ENCODE measurements at places on chromosomes 2 and 18.
A peak's percentile ranks its signal among the peaks of the same experiment; 100 is the strongest.

DNA sequence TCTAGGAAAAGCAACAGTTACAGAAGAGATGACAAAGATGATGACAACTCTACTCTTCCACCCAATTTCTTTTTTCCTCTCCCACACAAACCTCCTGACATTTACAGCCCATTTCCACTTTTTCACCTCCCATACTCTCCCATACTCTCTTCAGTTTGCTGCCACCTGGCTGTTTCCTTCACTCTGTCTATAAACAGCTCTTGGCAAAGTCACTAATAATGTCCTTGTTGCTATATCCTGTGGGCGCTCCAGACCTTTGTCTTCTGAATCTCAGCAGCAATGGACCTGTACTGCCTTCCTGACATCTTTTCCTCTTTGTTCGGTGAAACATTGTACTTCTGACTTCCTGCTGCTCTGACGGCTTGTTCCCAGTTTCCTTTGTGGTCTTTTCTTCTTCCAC is 60.7 kb upstream of the CAVIN2 start:
- DNase-seq, result no peak

DNA sequence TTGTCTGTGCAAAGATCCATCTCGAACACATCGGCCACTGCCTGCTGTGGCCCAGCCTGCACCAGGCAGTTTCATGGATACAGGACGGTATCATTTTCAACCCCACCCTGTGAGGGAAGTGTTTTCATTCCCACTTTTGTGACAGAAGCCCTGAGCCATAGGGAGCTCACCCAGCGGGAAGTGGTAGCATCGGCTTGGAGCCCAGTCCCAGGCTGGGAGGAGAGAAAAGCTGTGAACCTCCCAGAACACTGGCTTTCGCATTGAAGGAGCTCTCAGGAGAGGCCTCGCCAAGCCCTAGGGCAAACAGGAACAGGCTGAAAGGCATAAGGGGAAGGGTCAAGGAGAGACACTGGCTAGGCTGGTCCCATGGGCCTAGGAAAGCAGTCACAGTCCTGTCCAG is 166.1 kb downstream of the TFCP2L1 start:
- no peak for DNase-seq

GRCh38 chr2:188979187-188980114 is 5.3 kb downstream of the COL3A1 start:
- peak; percentile 50 for DNase-seq

DNA sequence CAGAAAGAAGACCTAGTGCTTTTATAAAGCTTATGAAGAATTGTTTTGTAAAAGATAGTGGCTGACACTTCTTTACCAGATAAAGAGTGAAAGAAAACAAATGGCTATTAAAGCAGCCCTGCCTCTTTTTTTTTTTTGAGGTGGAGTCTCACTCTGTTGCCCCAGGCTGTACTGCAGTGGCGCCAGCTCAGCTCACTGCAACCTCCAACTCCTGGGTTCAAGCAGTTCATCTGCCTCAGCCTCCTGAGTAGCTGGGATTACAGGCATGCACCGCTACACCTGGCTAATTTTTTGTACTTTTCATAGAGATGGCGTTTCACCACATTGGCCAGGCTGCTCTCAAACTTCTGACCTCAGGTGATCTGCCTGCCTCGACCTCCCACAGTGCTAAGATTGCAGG is 12.9 kb downstream of the ARPC2 start:
- DNase-seq, result peak; percentile 86

- no peak for DNase-seq
Measured at GRCh38 chr2:20567159-20567925, 83.6 kb downstream of the HS1BP3 start.

DNA sequence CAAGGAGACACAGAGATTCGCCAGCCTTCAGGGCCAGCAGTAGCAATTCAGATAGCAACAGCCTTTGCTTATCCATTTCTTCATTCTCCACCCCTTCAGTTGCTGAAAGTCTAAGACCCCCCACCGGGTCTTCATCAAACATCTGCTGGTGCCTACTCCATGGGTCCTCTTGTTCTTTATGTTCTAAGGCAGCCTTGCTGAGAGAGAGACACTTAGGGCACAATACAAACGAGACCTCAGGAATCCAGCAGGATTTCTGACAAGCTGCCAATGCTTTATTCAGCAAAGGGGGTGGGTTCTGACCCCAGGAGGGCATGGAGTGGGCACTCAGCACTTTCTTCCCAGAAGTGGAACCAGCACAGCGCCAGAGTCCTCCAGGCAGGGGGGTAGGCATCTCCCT is 36.2 kb upstream of the CNGA3 start:
- DNase-seq, result no peak

- no peak for DNase-seq
Measured at GRCh38 chr2:100778637-100779450, 41.1 kb upstream of the NPAS2 start.

GRCh38 chr2:111196435-111196834 is 75.7 kb downstream of the BCL2L11 start:
- DNase-seq, result no peak

- no peak for DNase-seq
Measured at GRCh38 chr2:71799013-71799575, 345.7 kb downstream of the DYSF start.

DNA sequence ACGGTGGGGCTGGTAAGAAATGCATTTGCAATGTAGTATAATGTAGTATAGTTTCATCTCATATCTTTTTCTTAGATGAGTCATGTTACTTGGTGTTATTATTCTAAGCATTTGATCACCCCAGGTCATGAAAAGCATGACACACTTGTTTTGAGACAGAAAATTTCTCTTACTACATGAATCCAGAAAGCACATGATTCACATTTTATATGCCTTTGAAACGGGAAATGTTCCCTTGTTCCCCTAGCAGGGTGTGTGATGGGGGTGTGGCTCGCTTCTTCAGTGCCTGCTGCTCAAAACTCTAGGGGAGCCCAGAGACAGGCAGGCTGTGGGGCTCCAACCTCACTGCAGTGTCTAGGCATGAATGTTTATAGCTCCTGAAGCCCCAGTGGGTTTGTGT is 116.0 kb upstream of the RAB27B start:
- DNase-seq, result peak; percentile 85

DNA sequence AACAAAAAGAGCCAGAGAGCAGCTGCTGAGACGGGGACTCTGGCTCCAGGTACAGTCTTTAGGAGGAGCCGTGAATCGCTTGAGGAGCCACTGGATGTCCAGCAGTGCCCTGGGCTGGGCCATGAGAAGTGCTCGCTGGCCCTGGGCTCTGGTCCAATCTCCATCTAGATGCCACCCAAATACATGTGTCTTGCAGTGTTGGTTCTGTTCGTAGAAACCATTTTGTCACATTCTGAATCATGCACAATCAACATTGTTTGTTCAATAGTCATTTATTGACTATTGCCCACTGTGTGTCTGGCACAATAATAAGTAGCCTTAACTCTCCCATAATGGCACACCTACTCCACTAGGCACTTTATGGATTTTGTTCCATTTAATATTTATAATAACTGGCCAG is 26.1 kb downstream of the TYMS start:
- DNase-seq, result no peak

GRCh38 chr18:34223893-34224422 is 755 bp downstream of the NOL4 start:
- no peak for DNase-seq

DNA sequence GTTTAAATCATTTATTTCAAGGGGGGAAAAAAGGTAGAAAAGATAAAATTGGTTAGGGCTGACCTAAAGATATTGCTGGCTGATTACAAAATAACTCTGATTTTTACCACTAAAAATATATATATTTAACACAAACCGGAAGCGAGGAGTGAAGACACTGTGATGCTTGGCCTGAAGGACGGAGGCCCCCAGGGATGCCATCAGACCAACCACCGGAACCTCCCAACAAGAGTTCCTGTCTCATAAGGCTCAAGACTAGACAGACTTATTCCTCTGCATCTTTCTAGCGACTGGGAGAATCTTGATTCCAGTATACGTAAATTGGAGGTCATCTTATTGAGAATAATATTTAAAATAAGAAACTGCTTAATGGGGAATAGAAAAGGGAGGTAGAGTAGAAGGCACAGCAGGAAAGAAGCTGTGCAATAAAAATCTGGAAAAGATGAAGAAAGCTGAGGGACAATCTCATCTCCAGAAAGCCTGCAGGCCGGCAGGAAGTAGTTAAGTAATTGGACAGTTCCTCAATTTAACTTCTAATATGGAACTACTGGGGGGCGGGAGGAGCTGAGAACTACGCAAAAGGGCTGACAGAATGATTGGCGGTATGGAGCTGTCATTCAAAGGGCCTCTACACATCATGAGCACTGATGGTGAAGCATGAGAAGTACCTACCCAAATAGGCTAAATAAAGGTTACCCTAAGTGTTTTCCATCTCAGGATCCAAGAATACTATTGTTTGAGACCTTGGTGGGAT is 91.1 kb downstream of the DTNB start:
- DNase-seq, result no peak

GRCh38 chr2:144489315-144489916 is 30.5 kb downstream of the ZEB2 start:
- no peak for DNase-seq

- DNase-seq, result no peak
Measured at GRCh38 chr2:134647607-134648256, 71.1 kb downstream of the TMEM163 start.

- peak; percentile 65 for DNase-seq
Measured at GRCh38 chr18:10798727-10799550, 273.1 kb downstream of the NAPG start.

DNA sequence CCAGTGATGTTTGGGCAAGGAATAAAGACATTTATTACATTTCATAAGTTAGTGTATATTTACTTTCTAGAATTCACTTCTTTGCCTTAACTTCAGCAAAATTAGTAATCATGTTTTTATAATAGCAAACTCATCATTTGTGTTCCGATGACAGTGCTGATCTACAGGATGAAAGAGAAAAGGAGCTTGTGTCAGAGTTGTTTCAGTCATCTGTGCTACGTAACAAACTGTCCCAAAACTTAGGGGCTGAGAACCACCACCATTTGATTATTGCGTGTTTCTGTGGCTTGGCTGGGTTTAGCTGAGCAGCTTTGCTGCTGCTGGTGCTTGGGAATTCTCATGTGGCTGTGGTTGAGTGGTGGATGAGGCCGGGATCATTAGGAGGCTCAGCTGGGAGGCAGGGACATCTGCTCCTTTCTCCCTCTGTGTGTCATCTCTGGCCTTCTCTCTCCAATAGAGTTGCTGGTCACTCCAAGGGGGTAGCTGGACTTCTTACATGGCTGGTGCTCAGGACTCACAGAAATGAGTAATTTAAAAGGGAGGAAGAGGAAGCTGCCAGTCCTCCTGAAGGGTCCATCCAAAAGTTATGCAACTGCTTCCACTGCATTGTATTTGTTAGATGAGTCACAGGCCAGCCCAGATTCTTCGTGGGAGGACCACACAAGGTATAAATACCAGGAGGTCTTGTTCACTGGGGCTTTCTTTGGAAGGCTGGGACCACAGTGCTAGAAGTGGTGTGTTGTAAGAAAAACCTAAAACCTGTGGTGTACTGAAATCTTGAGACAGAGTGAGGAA is 43.4 kb upstream of the HAAO start:
- peak; percentile 93 for DNase-seq

GRCh38 chr2:147756069-147756468 is 88.8 kb upstream of the ACVR2A start:
- no peak for DNase-seq

- DNase-seq, result no peak
Measured at GRCh38 chr2:196956069-196956468, 29.6 kb upstream of the PGAP1 start.

- DNase-seq, result peak; percentile 90
Measured at GRCh38 chr18:59787998-59788790, 91.0 kb upstream of the CCBE1 start.

DNA sequence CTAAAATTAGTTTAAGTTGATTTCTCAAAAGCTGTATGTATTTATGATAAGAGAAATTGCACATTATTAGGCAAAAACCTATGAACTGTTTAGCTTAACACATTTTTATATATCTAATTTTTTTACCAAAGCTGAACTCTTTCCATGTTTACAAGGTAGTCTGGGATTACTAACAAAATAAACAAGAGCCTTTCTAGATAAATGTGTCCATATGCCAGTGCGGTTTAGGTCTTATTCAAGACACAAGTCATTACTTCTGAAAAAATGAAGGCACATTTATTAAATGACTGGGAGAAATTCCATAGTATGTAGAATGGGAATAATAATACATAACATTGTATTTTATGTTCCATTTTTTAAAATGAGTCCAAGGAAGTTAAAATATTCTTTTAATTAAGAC is 82.0 kb downstream of the DPP4 start:
- DNase-seq, result peak; percentile 50

DNA sequence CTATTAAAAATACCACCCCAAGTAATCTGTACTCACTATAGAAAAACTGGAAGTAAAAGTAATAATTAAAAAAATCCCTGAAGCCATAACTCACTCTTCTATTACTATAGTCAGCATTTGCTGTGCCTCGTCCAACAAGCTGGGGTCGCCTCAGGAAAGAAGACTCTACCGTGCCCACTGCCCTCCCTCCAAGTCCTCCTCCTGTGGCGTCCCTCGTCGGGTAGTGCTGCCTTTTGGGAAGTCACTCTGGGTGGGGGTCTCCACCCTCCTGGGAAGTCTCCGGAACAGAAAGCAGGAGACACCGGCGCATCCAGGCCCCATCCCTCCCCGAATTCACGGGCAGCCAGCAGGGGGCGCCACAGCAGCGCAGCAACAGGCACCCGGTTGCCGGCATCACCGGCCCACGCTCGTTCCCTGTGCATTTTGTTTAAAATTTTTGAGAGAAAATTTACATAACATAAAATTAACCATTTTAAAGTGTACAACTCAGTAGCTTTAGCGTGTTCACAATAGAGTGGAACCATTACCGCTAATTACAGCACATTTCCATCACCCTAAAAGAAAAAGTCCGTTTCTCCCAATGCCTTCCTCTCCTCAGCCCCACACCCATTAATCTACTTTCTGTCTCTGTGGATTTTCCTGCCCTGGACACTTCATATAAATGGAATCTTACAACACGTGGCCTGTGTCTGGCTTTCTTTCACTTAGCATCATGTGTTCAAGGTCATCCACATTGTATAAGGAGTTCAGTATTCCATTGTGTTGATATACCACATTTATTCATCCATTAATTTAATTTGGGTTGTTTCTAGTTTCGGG is 62.2 kb downstream of the ADNP2 start:
- DNase-seq, result peak; percentile 12

- DNase-seq, result no peak
Measured at GRCh38 chr18:62407660-62408059, 82.5 kb downstream of the TNFRSF11A start.

DNA sequence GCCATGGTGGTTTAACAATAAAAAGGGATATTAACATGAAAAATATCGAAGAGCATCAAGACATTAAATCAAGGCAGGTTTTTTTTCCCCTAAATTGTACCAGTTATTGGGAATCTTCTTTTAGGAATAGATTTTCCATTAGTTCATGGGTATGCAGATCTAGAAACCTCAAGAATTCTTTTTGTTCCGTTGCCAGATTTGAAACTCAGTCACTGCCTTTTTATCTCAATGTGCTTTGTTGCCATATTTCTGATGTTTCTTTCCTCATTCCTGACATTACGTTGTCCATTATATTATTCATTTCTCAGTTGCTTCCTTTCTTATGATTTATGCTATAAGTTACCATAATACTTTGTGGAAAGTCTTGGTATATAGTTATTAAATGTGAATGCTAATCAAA is 162.2 kb downstream of the CD226 start:
- peak; percentile 20 for DNase-seq

Measured in M059J (cell line).